NCI-H187 treated with DMSO at 0.1 percent for 48 hours (cell line): ENCODE measurements at places on chromosomes 7 and 10.

DNA sequence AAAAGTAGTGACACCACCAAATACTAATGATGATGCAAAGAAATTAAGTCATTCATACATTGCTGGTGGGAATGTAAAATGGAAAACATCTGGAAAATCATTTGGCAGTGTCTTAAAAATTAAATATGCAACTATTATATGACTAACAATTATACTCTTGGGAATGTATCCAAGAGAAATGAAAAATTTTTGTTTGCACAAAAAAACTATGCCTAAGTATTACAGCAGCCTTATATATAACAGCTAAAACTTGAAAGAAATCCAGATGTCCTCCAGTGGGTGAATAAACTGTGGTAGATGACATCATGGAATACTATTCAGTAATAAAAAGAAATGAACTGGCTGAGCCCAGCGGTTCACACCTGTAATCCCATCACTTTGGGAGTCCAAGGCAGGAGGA is 132.0 kb downstream of the NEBL start:
- no peak for DNase-seq

DNA sequence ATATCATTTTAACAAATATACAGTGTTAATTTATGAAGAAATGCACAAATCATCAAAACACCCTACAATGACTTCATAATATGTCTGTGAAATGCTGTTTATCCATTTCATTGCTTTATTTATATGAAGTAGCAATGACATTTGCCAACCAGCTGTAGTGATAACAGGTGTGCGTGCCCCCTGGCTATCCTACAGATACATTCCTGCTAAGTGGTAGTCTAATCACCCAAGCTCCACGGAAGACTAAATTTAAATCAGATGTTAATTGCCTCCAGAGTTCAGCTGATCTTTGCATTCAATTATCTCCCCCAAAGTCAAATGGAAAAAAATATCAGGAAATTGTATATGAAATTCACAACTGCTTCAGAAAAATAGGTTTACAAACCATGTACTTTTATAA is 1164.2 kb upstream of the LRRN3 start:
- DNase-seq, result no peak

- DNase-seq, result no peak
These were observed 117.1 kb downstream of the DYNC2I1 start for GRCh38 chr7:158973440-158973839.

DNA sequence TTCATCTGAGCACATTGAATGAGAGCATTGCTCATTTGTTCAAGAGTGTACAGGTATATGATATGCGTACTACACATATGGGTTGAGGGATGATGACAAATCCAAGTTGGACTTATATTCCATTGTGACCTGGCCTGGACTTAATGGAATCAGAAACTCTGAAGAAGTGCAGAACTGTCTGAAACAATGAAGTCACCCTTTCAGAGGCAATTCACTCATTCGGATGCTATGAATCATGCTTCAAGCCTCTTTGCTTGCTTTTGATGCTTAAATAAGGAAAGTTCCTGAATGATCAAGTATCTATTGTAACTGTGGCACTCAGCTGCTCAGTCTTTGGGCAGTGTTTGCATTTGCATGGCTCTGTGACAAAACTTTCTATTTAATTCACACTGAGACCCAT is 93.4 kb downstream of the ZNF365 start:
- no peak for DNase-seq

DNA sequence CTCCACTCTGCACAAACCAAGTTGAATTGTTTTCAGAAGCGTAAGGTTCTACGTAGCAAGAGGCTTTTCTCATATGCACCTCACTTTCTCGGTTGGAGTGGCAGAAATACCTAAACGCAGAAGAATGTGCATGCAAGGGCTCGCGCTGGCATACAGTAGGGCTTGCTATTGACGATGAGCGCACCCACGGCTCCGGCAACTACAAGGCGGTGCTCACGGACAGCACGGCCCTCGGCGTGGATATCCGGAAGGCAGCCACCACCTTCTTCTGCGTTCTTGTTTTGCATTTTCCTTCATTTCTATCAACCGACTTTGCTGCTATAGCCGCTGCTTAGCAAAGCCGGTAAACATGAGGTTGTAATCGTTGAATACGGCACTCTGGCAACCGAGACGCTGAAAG is 51.1 kb upstream of the UBE3C start:
- DNase-seq, result no peak

DNA sequence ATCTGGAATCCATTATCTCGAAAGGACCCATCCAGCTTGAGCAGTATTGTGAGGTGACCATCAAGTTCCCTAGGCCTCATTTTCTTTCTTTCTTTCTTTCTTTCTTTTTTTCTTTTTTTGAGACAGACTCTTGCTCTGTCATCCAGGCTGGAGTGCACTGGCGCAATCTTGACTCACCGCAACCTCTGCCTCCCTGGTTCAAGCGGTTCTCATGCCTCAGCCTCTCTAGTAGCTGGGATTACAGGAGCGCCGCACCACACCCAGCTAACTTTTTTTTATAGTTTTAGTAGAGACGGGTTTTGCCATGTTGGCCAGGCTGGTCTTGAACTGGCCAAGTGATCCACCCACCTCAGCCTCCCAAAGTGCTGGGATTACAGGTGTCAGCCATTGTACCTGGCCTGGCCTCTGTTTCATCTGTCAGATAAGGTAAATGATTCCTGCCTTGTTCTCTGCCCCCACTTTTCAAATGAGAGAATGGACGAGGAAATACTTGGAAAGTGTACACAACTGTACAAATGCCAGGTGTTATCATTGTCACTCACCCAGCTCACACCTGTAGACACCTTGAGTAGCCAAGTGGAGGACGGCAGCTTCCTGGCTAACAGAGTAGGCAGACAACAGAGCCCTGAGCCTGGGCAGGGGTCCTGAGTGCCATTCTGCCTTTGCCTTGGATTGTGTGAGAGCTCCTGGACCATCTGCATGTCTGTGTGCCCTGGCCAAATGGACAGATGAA is 54.1 kb downstream of the HK1 start:
- DNase-seq, result no peak

DNA sequence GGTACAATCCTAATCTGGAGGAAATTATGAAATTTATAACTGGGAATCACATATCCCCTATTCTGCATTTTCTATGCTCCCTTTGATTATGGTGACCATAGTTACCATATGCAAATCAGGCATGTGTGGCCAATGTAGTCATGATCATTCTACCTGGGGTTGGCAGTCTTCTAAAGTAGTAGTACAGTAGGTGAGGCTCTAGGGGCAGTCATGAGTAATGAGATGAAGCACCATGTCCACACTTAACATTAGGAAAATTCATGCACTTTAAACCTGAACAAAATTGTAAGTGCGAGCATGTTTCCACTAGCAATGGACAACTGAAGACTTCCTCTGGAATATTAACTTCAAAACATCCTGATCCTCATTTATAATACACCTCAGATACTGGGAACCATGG is 545.9 kb downstream of the SUGCT start:
- DNase-seq, result no peak

GRCh38 chr10:70192326-70192968 is 22.1 kb upstream of the SAR1A start:
- DNase-seq, result no peak

GRCh38 chr10:99860466-99860865 is 78.0 kb downstream of the ABCC2 start:
- DNase-seq, result no peak

- DNase-seq, result no peak
These were observed 341.3 kb upstream of the SEMA3C start for GRCh38 chr7:81260152-81260551.

GRCh38 chr10:12719365-12719764 is 282.1 kb downstream of the CCDC3 start:
- DNase-seq, result no peak

- DNase-seq, result no peak
These were observed 52.7 kb upstream of the BTRC start for GRCh38 chr10:101301111-101301731.

GRCh38 chr10:35306852-35307251 is 29.5 kb upstream of the CCNY start:
- DNase-seq, result no peak

DNA sequence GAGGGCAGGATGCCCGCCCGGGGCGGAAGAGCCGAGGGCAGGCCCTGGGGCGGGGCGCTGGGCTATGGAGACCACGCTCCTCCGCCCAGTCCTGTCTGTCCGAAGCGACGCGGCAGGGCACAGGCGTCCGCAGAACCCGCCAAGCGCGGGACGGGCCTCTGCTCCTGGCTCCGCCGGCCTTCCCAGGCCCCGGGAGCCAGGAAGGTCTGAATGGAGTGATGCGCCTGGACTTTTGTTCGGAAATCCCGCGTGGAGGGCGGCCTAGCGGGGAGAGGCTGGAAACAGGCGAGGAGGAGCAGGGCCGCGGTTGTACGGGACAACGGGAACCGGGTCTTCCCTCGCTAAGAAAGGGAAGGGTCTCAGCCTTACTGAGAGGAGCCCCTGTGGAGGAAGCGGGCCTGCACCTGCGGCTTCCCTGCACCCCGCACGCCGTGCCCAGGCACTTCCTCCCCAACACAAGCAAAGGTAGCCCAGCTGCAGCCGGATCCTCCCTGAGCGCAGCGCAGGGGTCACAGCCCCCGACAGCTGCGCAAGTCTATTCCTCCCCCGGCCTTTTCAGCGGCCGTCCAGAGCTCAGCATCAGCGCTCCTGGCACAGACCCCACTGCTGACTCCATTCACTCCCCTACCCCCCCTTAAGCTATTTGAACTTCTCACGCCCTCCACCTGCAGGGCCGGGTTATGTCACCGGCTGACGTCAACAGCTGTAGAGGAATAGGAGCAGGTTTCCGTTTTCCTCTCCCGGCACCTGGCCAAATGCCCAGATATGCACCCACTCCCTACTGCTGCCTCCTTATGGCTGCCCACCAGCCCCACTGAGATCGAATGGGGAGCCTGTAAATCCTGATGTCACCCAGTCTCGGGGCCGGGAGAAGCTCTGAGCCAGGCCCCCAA is 143.2 kb upstream of the RET start:
- no peak for DNase-seq

- no peak for DNase-seq
These were observed 9.0 kb downstream of the EMX2 start for GRCh38 chr10:117551330-117552155.

GRCh38 chr10:101157756-101158458 is 26.8 kb downstream of the TLX1 start:
- no peak for DNase-seq

- DNase-seq, result no peak
These were observed 50.7 kb downstream of the PDGFA start for GRCh38 chr7:468681-469562.

DNA sequence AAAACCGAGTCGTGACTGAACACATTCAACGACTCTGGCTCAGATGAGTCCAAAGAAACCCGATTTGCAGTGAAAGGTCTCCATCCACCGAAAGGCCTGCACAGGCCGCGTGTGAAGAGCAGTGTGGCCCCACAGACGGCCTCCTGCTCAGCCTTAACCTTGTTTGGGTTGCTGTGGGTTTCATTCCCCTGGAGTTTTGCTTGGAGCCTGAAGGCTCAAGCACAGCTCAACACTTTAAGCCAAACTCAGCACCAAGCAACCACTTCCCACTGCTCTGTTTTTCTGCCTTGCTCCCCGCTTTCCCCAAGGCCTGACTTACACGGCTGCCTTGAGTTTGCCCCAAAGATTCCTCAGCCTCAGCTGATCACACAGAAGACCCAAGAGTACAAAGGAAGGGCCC is 398.2 kb upstream of the NFE2L3 start:
- DNase-seq, result no peak

DNA sequence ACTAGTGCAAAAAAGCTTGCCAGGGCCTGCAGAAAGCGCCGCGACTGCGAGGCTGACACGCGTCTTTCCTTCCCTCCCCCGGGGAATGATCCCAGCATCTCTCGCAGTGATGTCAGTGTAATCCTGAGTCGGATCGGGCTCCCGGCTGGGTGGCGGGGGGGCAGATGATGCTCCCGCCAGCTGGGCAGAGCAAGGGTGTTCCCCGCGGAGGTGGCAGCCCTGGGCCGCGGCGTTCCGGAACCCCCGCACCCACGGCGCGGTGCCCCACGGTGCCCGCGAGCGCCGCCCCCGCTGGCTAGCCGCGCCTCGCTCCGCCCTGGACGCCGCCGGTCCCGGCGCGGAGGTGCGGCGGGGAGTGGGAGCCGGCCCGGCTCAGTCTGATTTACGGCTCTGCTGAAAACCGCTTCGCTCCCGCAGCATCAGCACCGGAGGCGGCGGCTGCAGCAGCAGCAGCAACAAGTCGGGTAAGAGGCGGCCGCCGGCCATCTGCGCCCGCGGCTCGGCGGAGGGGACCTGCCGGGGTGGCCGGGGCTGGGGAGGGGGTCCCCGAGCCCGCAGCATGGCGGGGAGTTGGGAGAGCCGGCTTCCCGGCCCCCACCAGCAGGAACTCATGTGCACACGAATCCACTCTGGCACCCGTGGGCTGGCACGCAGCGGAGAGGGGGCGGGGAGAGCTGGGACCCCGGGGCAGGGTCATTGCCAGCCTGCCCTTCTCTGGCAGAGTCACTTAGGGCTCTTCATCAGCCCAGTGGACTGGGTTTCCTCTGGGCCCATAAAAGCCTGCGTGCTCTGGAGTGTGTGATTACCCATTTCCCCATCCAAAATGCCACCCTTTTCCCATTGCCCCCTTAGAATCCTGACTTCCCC is at the start of gene ZNF365:
Gene ZNF365, plus strand, starts transcription at position 375 of the 867 bp plus-strand sequence. CDS start 1,825 bp downstream, outside the sequence.
- DNase-seq, result no peak

GRCh38 chr10:49508654-49509053 is 30.3 kb downstream of the ERCC6 start:
- no peak for DNase-seq

- no peak for DNase-seq
These were observed 1199.9 kb downstream of the GATA3 start for GRCh38 chr10:9254353-9254752.

GRCh38 chr7:101832205-101832631 is 14.8 kb downstream of the CUX1 start:
- no peak for DNase-seq

DNA sequence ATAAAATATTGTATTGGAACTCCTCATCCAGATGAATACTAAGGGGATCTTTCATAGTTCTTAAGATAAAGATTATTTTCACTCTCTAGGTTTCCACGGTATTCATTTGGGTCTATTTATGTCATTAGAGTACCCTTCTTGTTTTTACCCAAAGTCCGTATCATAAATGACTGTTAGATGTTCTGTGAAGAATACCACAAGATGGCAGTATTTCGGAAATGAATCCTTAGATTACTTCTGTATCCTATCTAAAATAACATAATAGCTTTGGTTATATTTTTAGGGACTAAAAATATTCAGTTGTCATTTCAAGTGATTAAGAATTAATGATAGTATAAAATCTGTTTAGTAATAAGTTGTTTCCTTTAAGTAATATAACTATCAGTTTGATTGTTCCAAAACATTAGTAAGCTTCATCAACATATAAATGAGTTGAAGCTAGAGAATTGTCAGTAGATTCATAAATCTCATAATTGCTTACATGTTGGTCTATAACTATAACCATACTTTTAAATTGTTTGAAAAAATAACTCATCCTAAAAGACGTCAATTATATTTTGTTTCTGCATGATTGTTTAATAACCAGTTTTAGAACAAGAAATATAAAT is 337.5 kb upstream of the KCND2 start:
- peak; percentile 8 for DNase-seq

DNA sequence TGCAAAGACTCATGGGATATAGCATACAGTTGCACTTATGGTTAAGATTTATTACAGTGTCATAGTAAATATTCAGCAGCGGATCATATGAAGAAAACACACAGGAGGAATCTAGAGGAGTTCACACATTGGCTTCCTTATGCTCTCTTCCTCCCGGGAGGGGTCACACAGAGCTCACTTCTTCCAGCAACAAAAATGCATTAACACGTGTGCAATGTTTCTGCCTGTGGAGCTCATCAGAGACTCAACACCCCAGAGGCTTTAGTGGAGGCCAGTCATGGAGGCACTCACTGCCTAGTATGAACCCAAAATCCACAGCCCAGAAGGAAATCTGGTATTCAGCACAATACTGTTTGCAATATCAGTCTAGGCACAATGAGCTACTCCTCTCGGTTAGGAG is 202.8 kb upstream of the PRSS1 start:
- no peak for DNase-seq
